ENCODE measurements at places on chromosomes 2 and 18.

GRCh38 chr2:70362661-70363060 is 60.8 kb upstream of the FAM136A start:
- DNase-seq = no peak

DNA sequence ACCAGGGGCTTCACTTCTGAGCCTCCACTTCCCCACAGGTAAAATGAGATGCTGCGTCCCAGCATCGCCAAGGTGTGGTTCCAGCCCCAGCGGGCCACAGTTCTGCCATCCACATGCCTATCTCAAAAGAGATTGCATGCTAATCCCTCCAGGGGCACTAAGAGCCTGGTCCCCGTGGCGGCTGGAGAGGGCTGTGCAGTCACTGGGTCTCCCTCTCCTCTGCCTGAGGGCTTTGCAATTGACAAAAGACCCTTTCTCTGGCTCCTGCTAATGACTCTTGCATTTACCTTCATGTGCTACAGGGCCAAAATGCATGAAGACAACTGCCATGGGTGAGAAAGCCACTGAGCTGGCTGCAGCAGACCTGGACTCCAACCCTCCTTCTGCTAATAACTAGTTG is 18.5 kb downstream of the ZBTB7C start:
- no peak for DNase-seq

- peak; percentile 23 for DNase-seq
Observed at GRCh38 chr18:40249390-40250080, 1705.5 kb upstream of the PIK3C3 start.

GRCh38 chr18:5370332-5370731 is 74.8 kb upstream of the ZBTB14 start:
- no peak for DNase-seq

- DNase-seq = no peak
Observed at GRCh38 chr2:1716441-1716840, 27.9 kb downstream of the PXDN start.

DNA sequence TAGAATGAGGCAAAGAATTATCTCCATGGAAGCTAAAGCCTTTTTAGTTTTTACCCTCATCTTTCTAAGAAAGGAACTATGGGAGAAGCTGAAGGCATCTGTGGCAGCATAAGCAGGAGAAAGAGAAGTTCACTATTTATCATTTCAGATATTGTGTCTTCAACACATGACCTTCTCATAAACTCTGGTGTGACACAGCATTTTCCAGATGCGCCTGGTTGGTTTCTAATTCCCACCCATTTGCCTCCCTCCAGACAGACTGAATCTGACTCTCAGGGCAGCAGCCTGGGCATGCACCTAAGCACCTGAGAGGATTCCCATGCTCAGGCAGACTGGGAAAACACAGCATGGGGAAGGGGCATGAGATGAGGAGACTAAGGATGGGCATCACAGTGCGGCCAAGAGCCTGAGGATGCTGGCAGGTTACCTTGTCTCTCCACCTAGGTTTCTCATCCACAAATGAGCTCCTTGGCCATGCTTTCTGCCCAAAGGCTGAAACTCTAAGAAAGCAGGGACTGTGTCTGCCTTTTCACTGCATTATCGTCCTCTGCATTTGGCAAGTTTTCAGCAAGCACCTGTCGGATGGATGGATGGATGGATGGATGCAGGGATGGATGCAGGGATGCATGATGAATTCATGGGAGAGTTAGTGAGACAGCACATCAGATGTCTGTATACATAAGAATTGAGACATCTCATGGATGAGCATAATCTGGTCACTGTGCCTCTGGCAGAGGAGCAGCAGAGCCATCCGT is 28.8 kb upstream of the SULT1C4 start:
- no peak for DNase-seq

GRCh38 chr2:235766278-235766677 is 272.4 kb downstream of the AGAP1 start:
- DNase-seq = peak; percentile 71

GRCh38 chr2:85705680-85706039 is 11.5 kb downstream of the GNLY start:
- peak; percentile 82 for DNase-seq

DNA sequence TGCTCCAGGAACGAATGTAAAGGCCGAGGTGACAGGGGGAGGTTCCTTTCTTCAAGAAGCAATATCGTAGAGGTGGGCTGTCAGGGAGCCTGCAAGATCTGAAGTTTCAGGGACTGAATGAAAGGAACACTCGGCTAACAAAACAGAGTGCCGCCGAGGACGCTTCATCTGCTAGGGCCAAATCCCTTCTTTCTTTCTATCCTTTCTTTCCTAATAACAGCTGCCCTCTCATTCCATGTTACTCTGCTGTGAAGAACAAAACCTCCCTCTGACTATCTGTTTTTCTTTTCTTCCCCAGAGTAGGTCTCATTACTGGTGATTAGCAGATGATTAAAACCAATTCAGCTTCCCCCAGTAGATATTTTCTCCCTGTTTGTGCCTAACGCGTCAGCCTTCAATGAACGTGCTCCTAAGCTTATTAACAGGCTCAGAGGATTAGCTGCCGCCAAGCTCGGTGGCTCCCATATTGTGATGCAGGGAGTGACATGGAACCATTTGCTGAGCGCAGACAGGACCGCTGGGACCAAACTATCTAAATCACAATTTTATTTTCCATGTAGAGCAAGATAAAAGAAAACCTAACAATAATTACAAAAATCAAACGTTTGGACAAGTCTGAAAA is 414.6 kb downstream of the TMEM182 start:
- DNase-seq = no peak

- DNase-seq = no peak
Observed at GRCh38 chr18:47716632-47717185, 213.8 kb downstream of the SMAD2 start.

DNA sequence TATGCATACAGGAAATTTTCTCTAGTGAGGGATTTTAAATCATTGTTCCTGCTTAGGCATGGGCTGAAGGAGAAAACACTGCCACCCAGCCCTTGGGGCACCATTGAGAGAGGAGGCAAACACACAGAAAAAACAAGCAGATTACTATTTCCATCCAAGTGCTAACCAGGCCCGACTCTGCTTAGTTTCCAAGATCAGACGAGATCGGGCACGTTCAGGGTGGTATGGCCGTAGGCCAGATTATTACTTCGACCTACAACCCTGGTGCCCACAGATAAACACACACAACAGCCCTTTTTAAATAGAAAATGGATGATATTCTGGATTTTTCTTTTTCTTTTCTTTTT is 45.4 kb upstream of the RHOB start:
- DNase-seq = no peak

GRCh38 chr2:24077535-24077877 is 1.4 kb upstream of the SF3B6 start:
- DNase-seq = no peak

DNA sequence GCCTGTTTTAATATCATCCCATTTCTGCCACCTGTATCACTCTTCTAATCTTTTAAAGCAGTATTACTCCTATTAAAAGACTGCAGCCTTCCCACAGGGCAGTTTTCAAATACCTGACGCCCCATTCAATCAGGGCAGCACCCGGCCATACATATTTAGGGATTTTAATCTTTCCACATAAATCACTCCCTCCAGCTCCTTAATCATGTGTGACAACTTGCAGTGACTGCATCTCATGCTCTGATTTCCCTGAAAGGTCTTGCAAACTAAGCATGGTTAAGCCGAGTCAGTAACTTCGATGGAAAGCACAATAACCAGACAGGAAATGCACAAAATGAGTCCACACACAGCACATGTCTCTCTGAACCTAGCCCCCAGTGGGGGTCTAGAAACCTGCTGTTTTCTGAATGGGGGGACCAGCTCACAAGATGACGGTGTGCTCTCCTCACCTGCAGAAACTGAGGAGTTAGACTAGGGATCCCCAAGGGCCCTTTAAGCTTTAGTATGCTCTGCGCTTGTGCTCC is 116.9 kb upstream of the CREB1 start:
- no peak for DNase-seq

DNA sequence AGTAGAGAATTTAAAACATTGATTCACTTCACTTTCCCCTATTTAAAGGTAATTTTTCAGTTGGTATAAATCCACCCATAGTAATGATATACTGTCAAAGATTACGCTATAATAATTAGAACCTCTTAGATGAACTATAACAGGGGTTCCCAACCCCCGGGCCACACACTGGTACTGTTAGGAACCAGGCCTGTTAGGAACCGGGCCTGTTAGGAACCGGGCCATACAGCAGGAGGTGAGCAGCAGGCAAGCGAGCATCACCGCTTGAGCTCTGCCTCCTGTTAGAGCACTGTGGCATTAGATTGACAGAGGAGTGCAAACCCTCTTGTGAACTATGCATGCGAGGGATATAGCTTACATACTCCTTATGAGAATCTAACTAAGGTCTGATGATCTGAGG is 34.0 kb upstream of the CD302 start:
- no peak for DNase-seq

DNA sequence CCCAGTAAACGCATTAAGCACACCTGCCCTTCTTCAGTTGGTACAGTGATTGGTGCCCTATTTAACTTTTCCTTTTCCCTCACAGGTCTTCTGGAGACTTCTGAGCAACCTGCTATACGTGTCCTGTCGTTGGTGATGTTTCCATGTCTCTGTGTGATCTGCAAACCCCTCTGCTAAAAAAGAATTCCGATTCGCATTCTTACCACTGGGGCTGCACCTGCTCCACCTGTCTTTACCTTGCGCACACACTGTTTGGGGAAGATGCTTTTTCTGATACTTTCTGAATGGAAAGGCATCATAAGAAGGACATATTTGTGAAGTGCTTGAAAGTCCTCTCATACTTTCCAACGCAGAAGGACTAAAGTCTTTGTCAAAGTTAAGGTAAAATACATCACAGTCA is 323.9 kb upstream of the SOX11 start:
- DNase-seq = no peak

DNA sequence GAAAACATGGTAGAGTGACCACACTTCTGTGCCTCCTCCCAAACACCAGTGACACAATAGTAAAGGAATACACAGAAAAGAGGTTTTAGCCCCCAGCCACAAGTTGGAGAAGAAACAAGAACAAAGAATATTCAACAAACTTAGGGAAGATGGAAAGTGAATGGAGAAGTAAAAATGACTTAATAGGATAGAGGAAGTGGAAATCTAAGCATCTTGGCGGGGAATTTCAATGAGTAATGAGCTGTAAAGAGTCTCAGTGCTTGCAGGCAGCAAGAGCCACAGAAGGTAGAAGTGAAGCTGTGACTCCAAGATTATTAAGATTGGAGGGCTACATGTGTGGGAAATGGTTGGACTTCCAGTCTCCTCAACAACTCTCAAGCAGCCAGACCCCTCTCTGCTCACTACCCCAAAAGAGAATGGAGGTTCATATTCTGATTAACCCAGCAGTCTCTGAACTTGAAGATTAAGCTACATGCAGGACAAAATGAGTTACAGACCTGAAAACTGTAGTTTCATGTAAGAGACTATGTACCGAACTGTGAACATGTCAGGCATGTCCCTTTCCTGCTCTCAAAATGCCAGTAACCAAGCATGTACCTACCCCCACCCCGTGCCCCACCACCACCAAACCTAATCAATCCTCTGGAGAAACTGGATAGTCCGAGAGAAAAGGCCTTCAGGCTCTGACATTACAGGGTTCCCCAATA is 16.9 kb upstream of the HNRNPLL start:
- DNase-seq = peak; percentile 30

GRCh38 chr18:37412829-37413228 is 152.8 kb downstream of the CELF4 start:
- no peak for DNase-seq

- DNase-seq = no peak
Observed at GRCh38 chr2:198279026-198279425, 474.6 kb downstream of the PLCL1 start.

DNA sequence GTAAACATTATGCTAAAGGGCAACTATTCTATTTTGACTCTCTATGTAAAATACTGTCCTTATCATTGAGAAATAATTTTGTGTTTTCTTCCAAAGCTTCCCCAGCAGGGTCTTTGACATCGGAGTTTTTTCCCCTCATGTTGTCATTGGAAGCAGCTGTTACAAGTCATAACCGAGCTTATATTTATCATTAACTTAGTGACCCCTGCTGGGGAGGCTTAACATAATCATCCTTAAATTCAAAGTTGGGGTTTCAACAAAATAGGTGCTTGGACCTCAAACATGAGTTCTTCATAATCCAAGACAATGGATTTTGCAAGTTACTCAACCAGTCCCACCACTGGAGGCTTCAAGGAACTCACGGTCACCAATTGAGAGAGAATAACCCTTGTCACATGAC is 330.9 kb downstream of the DCC start:
- DNase-seq = no peak

DNA sequence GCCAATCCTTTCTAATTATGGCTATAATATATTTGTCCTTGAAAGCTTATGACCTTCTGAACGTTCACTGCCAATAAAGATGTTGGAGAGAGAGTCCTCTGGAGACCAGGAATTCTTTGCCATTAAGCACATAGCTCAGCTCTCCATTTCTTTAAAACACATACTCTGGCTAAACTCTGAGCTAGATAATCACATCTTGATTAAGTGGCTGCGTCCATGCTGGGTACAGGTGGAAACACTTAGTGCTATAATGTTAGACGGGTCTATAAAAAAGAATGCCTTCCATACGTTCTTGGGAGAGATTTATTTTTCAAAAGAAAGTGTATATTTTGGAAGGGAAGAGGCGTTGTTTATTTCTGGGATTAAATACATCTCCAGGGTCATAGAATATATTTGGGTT is 314.5 kb downstream of the LPIN1 start:
- no peak for DNase-seq

- no peak for DNase-seq
Observed at GRCh38 chr2:69959425-69959824, 2.0 kb downstream of the ASPRV1 start.

DNA sequence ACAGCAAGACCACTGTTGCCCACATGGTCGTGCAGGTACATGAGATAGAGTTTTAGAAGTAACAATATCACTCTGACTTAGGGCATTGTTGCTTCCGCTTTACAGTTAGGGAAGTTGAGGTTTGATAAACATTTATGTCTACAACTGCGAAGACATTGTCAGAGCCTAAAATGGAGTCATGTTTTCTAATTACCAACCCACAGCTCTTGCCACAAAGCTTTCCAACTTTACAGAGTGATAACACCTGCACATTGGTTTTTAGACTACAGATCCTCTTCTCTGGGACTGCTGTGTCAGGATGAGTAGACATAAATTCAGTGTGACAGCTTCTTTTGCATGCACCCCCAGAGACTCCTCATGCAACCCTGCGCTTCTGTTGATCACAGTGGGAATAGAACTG is 119.0 kb downstream of the FEZ2 start:
- DNase-seq = no peak

GRCh38 chr2:229409751-229410181 is 138.7 kb upstream of the PID1 start:
- peak; percentile 64 for DNase-seq

GRCh38 chr2:154709215-154709614 is 10.7 kb downstream of the KCNJ3 start:
- no peak for DNase-seq
